H9 (cell line): ENCODE measurements at places on chromosomes 3 and 15. TPM values are rescaled to one million over a fixed set of nuclear protein-coding genes. Genes with fewer than 3 reads are reported as not detected.

DNA sequence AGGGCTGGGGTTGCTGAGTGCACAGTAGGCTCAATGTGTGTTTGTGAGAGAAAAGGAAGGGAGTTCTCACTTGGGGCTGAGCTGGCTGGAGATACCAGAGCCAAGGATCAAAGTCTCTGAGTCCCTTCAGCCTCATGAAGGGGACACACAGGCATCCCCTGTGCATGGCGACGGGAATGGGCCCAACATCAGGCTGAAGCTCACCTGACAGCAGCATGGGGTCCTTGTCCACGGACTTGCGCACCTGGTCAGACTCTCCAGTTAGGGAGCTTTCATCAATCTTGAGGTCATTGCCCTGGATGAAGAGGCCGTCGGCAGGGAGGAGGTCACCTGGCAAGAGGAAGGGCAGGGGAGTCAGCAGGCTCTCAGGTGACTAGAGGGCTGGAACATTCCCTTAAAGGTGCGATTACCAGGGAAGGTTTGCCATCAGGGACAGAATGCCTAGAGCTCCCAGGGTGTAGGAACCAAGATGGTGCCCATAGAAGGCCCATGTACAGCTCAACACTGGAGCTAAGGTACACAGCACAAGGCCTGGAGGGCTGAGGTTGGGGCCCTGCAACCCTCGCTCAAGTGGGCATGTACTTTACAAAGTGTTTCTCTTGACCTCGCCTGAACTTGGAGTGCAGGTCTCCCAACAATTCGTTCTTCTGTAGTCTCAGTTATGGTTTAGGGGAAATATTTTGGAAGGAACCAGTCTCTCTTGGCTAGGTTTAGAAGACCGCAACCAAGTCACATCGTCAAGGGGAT lies 80.0 kb upstream of the SEC13 start:
- no peak overlapping the region for H3K4me3 ChIP-seq
- H3K27ac ChIP-seq, result no peak overlapping the region
- no peaks in the 10 kb centered on the region for H3K36me3 ChIP-seq

DNA sequence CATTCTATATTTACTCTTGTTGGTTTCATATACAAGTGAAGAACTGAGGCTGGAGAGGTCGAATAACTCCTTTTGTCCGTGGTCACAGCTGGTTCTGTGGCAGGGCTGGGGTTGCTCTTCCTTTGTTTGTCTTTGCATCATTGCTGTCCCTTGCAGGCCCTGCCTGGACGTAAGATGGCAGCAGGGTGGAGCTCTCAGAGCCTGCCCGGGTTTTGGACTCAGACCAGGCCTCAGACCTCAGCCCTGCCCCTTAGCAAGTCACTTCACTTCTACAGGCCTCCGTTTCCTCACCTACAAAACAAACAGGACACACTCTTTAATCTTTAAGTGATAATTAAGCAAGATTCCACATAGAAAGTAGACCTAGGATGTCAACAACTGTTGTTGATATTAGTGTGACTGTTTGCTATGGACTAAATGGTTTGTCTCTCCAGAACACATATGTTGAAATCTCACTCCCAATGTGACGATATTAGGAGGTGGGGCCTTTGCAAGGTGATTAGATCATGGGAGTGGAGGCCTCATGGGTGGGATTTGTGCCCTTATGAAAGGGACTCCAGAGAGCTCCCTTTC lies 65.6 kb upstream of the PLXNA1 start:
- no peaks in the 10 kb centered on the region; the same call in 1 of the 2 replicates for H3K36me3 ChIP-seq
- no peak overlapping the region for H3K27ac ChIP-seq
- H3K4me3 ChIP-seq, result no peak overlapping the region
- DNase-seq, result no peak
- H3K27me3 ChIP-seq, result no peaks in the 10 kb centered on the region

The OCA2 gene
- total RNA-seq, result 0.31 and 0.44 TPM in 2 replicates

The SEMA6D gene
- 15.8 TPM in 2 replicates for total RNA-seq

The GREM1 gene
- total RNA-seq, result 1.0 and 1.1 TPM in 2 replicates

The LYZL4 gene
- not detected in 2 replicates for total RNA-seq

The HIGD2B gene
- total RNA-seq, result not detected in 2 replicates

The TMEM44 gene
- 16.5 and 19.8 TPM in 2 replicates for total RNA-seq
